ENCODE measurements at places on chromosomes 16 and 17. TPM values are rescaled to one million over a fixed set of nuclear protein-coding genes. Genes with fewer than 3 reads are reported as not detected.

VMP1 gene
- 374 TPM for total RNA-seq

GRCh38 chr16:795580-796229, 4.8 kb downstream of the GNG13 start:
- H3K27me3 ChIP-seq, result peaks cover 2% of the 10 kb centered on the region
- DNase-seq, result no peak
- H3K27ac ChIP-seq, result no peak overlapping the region
- H3K36me3 ChIP-seq, result peaks cover 6% of the 10 kb centered on the region

KIF18B gene
- total RNA-seq, result 42.8 TPM

GRCh38 chr17:47872651-47873161, 21.7 kb upstream of the SP6 start:
- no peak overlapping the region for H3K27ac ChIP-seq
- no peak overlapping the region for H3K4me3 ChIP-seq
- H3K4me1 ChIP-seq, result no peaks in the 10 kb centered on the region
- DNase-seq, result no peak
- peaks cover 57% of the 10 kb centered on the region for H3K27me3 ChIP-seq
- H3K36me3 ChIP-seq, result no peaks in the 10 kb centered on the region

GRCh38 chr16:48526058-48526957, 83.7 kb downstream of the N4BP1 start:
- DNase-seq, result no peak
- peaks cover 7% of the 10 kb centered on the region for H3K4me1 ChIP-seq
- H3K27me3 ChIP-seq, result no peaks in the 10 kb centered on the region
- H3K4me3 ChIP-seq, result no peak overlapping the region
- no peaks in the 10 kb centered on the region for H3K36me3 ChIP-seq

DNA sequence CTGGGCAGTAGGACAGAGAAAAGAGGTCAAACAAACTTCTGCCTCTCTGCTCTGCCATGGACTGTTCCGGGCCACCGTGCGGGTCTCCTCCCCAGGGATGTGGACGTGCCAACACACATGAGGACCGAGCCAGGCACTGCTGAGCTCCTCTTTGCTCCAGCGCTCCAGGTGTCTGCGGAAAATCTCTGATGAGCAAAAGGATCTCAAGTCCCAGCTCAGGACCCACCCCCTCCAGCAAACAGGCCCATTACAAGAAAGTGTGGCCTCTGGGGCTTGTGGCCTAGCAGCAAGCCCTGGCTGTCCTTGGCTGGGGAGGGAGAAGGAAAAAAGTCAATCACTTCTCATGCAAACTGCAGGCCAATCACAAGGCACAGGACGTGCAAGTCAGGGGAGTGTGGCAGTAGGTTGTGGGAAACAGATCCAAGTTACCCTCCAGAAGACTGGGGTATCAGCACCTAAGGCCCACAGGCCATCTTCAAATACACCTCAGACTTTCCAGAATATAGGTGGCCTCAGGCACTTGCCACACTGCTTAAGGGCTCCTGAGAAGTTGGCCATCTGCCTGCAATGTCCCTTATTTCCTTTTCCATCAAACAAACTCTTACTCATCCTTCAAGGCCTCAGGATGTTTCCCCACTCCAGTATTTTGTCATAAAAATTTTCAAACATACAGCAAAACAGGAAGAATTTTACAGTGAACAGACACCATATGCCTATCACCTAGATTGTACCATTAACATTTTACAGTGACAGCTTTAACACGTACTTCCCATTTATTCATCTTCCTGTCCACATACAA, 36.0 kb upstream of the SREBF1 start:
- H3K4me3 ChIP-seq, result no peak overlapping the region
- peaks cover 7% of the 10 kb centered on the region for H3K36me3 ChIP-seq
- no peak for DNase-seq
- no peaks in the 10 kb centered on the region for H3K27me3 ChIP-seq
- H3K4me1 ChIP-seq, result no peaks in the 10 kb centered on the region
- H3K27ac ChIP-seq, result no peak overlapping the region

DNA sequence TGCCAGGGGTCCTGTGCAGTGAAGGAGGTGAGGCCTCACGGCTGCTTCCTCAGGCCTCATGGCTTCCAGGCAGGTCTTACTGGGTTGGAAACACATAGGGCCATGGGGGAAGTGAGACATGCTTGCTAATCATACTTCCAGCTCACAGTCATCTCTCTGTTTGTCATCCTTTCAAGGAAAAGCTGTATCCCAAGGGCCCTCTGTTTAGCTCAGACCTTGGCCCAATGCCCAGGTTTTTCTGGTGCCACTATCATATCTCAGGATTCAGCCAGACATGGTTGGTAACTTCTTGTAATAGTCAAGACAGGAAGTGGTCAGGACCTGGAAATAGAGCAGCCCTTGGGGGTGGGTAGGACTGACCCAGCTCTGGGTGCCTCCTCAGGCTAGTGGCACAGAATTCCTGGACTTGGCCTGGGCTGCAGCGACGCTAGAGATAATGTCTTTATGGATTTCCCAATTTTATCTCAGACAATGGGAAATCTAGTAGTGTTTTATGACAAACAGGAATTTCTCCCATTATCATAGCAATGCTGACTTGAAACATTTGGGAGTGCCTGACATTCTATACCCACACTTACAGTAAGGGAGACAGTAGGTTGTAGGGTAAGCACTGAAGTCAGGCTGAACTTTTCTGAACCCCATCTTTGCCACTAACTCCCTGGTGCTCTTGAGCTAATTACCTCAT, 13.5 kb upstream of the ITGB3 start:
- no peaks in the 10 kb centered on the region for H3K36me3 ChIP-seq
- peaks cover 17% of the 10 kb centered on the region for H3K4me1 ChIP-seq
- H3K27ac ChIP-seq, result no peak overlapping the region

DNA sequence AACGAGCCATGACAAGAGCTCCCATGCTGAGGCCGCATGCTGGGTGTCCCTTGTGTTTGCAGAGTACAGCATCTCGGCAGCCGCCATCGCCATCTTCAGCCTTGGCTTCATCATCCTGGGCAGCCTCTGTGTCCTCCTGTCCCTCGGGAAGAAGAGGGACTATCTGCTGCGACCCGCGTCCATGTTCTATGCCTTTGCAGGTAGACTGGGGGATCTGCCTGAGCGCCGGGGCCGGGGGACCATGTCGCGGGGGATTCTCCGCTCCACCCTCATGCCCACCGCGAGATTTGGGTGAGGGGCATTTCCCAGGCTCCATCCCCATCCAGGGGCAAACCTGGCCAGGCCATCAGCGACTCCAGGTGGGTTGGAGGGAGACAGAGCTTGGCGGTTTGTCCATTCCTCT, 10.7 kb downstream of the CACNG1 start:
- no peak overlapping the region for H3K4me3 ChIP-seq
- H3K4me1 ChIP-seq, result no peaks in the 10 kb centered on the region
- H3K27me3 ChIP-seq, result no peaks in the 10 kb centered on the region
- no peaks in the 10 kb centered on the region for H3K36me3 ChIP-seq
- H3K27ac ChIP-seq, result no peak overlapping the region
- no peak for DNase-seq

- H3K4me3 ChIP-seq, result no peak overlapping the region
- H3K27me3 ChIP-seq, result no peaks in the 10 kb centered on the region
- H3K4me1 ChIP-seq, result peaks cover 7% of the 10 kb centered on the region
Measured at GRCh38 chr16:68338326-68339119, 27.7 kb downstream of the PRMT7 start.

LYRM9 gene
- 1.9 TPM for total RNA-seq

DNA sequence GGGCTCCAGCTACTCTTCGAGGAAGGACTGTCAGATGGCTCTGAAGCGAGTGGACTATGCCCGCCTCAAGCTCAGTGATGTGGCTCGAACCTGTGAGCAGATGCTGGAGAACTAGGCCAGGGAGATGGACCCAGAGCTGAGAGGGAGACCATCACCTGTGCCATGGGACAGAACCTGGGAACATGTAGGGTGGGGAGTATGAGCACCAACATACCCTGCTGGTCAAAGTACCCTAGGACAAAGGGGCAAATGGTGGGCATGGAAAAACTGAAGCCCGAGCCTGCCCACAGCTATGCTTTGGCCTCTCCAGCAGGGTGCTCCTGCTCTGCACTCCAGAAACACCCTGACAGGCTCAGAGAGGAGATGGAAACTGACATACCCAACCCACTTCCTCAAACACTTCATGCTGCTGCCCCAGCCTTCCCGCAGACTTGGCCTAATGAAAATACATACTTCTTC, 1.9 kb downstream of the MED11 start:
- H3K27me3 ChIP-seq, result peaks cover 2% of the 10 kb centered on the region
- H3K4me1 ChIP-seq, result peaks cover 57% of the 10 kb centered on the region
- DNase-seq, result no peak
- peak overlapping the region; percentile 65 for H3K27ac ChIP-seq

SCGB1C2 gene
- total RNA-seq, result not detected

KRT24 gene
- total RNA-seq, result not detected

- DNase-seq, result no peak
- no peaks in the 10 kb centered on the region for H3K36me3 ChIP-seq
- H3K4me3 ChIP-seq, result no peak overlapping the region
- H3K27ac ChIP-seq, result no peak overlapping the region
- peaks cover 20% of the 10 kb centered on the region for H3K27me3 ChIP-seq
Measured at GRCh38 chr17:44372036-44372435, 8.4 kb upstream of the FAM171A2 start.

CX3CL1 gene
- not detected for total RNA-seq

GRCh38 chr17:76408037-76408849, 23.8 kb downstream of the SPHK1 start:
- H3K27ac ChIP-seq, result no peak overlapping the region
- peaks cover 10% of the 10 kb centered on the region for H3K36me3 ChIP-seq
- peak; percentile 42 for DNase-seq
- H3K27me3 ChIP-seq, result no peaks in the 10 kb centered on the region

SKAP1 gene
- 48.7 TPM for total RNA-seq

DNA sequence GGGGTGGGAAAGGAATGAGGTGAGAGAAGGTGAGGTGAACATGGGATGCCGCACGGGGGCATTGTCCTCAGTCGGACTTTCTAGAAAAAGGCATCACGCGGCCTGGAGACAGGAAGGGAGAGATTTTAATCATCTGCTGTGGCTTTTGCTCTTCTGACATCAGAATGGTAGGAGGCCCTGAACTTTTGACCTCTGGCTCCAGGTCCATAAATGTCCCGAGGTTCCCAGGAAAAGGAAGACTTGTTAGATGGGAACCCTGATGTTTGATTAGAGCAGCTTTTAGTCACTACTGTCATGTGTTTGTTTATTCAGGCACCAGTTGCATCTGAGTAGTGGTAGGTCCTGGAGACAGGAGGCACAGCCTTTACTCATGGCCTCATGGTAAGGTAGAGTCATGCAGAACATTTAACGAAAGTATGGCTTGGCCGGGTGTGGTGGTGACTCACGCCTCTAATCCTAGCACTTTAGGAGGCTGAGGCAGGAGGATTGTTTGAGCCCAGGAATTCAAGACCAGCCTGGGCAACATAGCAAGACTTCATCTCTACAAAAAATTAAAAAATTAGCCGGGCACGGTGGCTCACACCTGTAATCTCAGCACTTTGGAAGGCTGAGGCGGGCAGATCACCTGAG, 203.1 kb downstream of the MSI2 start:
- H3K4me3 ChIP-seq, result no peak overlapping the region
- peaks cover 85% of the 10 kb centered on the region for H3K4me1 ChIP-seq
- DNase-seq, result no peak
- H3K27me3 ChIP-seq, result no peaks in the 10 kb centered on the region
- H3K36me3 ChIP-seq, result peaks cover 47% of the 10 kb centered on the region

HYDIN gene
- 0.17 TPM for total RNA-seq

GRCh38 chr17:37682007-37682406, 38.8 kb upstream of the DDX52 start:
- H3K36me3 ChIP-seq, result no peaks in the 10 kb centered on the region
- H3K4me3 ChIP-seq, result no peak overlapping the region
- no peak overlapping the region for H3K27ac ChIP-seq
- H3K27me3 ChIP-seq, result peaks cover 10% of the 10 kb centered on the region
- H3K4me1 ChIP-seq, result no peaks in the 10 kb centered on the region
- no peak for DNase-seq

DNA sequence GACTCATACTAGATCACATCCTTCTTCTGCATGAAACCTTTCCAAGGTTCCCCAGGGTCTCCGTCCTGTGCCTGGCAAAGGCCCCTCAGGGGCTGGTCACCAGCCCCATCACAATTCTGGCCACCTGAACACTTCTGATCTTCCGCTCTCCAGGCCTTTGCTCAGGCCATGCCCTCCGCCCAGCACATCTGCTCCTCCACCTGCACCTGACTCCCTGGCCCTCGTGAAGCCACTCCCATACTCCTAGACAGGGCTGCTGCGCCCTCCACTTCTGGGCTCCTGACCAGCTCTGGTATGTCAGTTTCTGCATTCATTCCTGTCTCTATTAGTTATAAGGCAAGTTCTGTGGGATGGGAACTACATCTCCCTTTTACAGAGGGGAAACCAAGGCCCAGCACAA, 1.9 kb upstream of the MYL11 start:
- peaks cover 33% of the 10 kb centered on the region for H3K4me1 ChIP-seq
- H3K27ac ChIP-seq, result no peak overlapping the region
- H3K27me3 ChIP-seq, result peaks cover 2% of the 10 kb centered on the region
- H3K4me3 ChIP-seq, result no peak overlapping the region
- H3K36me3 ChIP-seq, result peaks cover 3% of the 10 kb centered on the region

- no peak for DNase-seq
- H3K4me3 ChIP-seq, result peak within 1 kb of the TSS; percentile 67
- peaks cover 12% of the 10 kb centered on the region for H3K4me1 ChIP-seq
- peak within 1 kb of the TSS; percentile 4 for H3K27ac ChIP-seq
- H3K36me3 ChIP-seq, result peaks cover 5% of the 10 kb centered on the region
Measured at GRCh38 chr17:6069539-6070429, at the start of gene WSCD1. WSCD1 (plus strand) TSS chr17:6070379; CDS start chr17:6080659, 10,280 bp downstream.

OR1F1 gene
- total RNA-seq, result not detected

DNA sequence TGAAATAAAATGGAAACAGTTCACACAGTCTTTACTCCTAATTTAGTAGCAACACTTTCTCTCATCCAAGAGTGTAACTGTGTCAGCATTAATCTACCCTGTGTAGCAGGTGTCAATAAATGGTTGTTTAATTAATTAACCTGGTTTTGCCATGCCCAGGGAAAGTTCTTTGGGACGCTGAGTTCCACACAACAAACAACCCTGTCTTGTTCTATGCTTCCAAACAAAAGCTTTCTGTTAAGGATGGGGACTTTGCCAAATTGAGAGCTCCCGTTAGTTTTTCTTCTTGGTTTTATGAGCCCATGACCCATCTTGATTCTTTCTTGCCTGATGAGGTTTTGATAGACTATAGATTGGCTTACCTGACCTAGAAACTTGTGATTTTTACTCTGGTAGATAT, 530.1 kb downstream of the KCNJ2 start:
- DNase-seq, result no peak
- H3K27me3 ChIP-seq, result no peaks in the 10 kb centered on the region
- no peaks in the 10 kb centered on the region for H3K36me3 ChIP-seq

CDYL2 gene
- total RNA-seq, result 97.1 TPM

- no peaks in the 10 kb centered on the region for H3K4me1 ChIP-seq
- H3K27me3 ChIP-seq, result peaks cover 13% of the 10 kb centered on the region
- H3K27ac ChIP-seq, result no peak overlapping the region
- no peak for DNase-seq
- no peaks in the 10 kb centered on the region for H3K36me3 ChIP-seq
Measured at GRCh38 chr17:205817-206216, 24.4 kb upstream of the DOC2B start.
